ENCODE measurements at places on chromosomes 1 and 21.

DNA sequence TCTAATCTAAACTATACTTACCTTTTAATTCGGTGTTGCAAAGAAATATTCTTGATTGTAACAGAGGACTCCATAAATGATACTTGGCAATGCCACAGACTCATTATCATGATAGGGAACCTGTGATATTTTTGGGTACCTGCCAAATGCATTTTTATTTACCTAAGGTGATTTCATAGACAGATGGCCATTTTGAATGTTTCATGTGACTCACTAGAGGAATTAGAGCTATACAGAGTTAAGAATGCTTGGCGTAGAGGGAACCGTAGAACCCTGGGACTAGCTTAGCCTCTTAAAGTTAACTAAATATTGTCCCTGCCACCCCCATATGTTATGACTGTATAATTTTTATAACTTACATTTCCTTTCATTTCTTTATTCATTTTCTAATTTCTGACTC is 136.1 kb downstream of the DISP1 start:
- no peak for DNase-seq

DNA sequence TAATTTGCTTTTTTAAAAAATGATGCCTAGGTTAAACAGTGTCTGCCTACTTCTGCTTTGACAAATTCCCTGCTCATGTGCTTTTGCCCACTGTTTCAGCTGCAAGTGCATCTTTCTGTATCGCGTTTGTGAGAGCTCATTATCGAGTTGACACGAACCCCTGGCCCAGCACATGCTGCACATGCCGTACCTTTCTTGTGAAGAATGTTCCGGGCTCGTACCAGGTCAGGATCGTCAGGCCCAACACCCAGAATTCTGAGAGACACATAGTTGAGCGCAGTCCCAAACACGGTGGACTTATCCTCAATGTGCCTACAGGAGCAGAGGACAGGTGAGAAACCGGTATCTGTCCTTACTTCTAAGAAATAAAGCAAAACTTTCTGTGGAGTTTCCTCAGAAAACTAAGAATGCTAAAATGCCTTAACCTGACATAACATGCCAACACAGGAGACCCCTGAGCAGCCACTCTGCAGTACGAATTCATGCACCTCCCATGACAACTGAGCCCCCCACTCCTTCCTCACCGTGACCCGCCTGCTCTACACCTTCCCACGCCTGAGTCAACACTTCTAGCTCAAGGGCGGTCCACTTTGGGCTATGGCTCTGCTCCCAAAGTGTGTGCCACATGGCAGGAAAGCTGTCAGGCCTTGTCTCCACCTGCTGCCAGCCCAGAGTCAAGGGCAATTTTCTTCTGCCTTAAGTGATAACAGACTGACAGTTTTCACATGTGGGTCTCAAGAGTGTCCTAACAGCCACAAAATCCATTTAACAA is 6.7 kb downstream of the LSS start:
- no peak for DNase-seq

DNA sequence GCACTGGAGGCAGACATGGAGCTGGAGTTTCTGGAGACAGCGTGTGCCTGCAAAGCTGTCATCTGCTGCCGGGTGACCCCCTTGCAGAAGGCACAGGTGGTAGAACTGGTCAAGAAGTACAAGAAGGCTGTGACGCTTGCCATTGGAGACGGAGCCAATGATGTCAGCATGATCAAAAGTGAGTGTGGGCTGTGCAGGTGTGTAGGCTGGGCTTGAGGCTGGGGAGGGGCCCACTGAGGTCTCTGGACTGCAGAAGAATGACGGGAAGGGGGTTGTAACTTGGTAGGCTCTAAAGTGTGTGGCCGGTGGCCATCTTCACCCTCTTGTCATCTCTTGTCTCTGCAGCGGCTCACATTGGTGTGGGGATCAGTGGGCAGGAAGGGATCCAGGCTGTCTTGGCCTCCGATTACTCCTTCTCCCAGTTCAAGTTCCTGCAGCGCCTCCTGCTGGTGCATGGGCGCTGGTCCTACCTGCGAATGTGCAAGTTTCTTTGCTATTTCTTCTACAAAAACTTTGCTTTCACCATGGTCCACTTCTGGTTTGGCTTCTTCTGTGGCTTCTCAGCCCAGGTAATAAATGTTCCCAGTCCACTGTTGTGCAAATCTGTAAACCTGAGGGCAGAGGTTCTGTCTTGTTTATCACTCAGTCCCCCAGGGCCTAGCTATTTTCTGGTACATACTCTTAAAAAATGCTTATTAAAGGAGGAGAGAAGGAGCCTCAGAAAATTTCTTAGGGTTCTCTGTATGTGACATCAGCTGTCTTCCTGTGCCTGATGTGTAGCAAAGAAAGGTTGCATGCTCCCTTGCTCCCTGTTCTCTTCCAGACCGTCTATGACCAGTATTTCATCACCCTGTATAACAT is 19.9 kb downstream of the ATP8B2 start:
- DNase-seq = peak; percentile 53

DNA sequence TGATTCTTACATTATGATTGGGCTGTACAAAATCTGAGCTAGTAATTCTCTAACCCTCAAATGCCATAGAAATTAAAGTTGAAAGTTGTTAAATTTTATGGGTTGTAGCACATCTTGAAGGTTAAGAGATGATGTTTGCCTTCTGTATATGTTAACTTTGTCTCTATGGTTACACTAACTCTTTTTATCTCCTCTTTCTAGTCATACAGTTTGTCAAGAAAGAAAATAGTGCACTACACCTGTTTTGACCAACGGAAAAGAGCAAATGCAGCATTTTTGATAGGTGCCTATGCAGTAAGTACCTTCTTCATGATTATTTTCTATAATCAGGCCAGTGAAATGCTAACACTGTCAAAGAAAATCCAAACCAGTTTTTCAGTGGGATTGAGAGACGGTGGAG is 38.2 kb downstream of the CDC14A start:
- no peak for DNase-seq

- no peak for DNase-seq
These were observed 2.0 kb downstream of the LRRC41 start for GRCh38 chr1:46301406-46301807.
